ENCODE measurements at places on chromosomes 11 and 22.

- no peak for DNase-seq
Observed at GRCh38 chr11:17395978-17396377, 7.5 kb upstream of the KCNJ11 start.

DNA sequence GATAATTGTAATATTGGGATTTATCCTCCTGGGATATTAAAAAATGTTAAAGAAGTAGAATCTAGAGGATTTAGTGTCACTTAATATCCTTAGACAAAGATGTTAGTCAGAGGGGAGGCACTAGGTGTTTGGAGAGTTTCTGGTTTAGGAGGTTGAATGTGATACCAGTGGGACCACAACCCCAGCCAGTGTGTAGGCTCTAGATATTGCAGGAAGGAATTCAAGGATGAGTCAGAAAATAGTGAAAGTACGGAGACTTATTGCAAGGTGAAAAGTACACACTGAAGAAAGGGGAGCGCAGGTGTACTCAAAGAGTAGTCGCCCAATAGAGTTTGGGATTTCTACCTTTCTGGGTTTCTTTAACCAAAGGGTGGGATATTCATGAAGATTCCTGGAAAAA is 5.7 kb upstream of the TMEM41B start:
- DNase-seq = no peak

GRCh38 chr22:29625090-29625825 is 21.8 kb downstream of the NF2 start:
- DNase-seq = no peak

DNA sequence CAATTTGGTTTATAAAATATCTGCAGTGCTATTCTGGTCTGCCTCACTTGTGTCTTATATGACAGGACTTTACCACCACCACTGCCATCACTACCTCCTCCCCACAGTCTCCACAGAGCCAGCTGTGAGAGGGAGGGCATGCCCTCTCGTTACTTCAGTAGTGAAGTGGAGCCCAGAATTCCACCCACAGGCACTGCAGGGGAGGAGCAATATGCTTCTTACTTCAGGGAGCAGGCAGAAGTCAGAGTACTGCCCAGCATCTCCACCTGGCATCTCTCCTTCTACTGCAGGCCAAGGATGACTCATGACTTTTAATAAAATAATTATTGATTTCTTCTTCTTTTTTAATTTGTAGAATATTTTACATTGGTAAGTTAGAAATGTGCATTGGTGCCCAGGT is 255.5 kb downstream of the DYNC2H1 start:
- no peak for DNase-seq

DNA sequence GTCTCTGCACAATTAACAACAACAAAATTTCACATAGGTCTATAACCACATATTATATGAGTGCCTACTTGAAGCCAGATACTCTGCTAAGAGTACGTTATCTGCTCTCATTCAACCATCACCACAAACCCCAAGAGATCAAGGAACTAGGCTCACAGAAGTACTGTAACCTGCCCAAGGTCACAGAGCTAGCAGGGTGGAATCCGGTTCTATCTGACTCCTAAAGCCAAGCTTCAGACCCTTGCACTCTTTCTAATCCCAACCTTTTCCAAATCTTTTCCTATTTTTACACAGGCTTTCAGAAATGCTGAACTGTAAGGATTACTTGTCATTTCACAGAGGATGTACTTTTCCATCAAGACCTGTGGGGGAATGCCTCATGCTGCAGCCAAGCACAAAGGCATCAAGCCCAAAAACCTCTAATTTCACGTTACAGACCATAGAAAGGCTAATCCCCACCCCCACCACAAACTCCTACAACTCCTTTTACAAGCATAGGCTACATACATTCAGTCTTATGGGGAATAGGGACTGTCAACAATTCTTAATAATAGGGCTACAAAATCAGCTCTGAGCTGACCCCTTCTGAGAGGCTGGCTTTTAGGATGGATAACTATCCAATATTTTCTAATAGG is 927 bp downstream of the PRCP start:
- DNase-seq = no peak

- no peak for DNase-seq
Observed at GRCh38 chr11:79059141-79059540, 381.7 kb downstream of the TENM4 start.

GRCh38 chr11:47506795-47507562 is 46.0 kb downstream of the CELF1 start:
- DNase-seq = no peak

DNA sequence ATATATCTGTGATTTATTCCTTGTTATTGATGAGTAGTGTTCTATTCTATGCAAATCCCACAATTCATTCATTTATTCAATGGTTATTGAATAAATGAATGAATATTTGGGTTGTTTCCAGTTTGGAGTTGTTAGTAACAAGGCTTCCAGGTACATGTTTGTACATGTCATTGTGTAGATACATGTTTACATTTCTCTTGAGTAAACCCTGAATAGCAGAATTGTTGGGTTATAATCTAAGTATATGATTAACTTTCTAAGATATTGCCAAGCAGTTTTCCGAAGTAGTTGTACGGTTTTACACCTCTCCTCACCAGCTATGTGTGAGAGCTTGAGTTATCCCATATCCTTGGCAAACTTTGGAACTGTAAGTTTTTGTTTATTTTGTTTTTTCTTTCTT is 18.5 kb upstream of the OR8G1 start:
- DNase-seq = no peak

- no peak for DNase-seq
Observed at GRCh38 chr11:94583866-94584500, 16.8 kb downstream of the PIWIL4 start.

DNA sequence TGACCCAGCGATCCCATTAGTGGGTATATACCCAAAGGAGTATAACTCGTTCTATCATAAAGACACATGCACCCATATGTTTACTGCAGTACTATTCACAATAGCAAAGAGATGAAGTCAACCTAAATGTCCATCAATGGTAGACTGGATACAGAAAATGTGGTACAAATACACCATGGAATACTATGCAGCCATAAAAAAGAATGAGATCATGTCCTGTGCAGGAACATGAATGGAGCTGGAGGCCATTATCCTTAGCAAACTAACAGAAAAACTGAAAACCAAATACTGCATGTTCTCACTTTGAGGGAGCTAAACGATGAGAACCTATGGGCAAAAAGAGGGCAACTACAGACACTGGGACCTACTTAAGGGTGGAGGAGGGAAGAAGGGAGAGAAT is 146.8 kb downstream of the SBF2 start:
- no peak for DNase-seq

GRCh38 chr22:26756675-26757293 is 99.4 kb downstream of the MIAT start:
- peak; percentile 49 for DNase-seq

- no peak for DNase-seq
Observed at GRCh38 chr11:120486138-120486537, 25.4 kb upstream of the GRIK4 start.

DNA sequence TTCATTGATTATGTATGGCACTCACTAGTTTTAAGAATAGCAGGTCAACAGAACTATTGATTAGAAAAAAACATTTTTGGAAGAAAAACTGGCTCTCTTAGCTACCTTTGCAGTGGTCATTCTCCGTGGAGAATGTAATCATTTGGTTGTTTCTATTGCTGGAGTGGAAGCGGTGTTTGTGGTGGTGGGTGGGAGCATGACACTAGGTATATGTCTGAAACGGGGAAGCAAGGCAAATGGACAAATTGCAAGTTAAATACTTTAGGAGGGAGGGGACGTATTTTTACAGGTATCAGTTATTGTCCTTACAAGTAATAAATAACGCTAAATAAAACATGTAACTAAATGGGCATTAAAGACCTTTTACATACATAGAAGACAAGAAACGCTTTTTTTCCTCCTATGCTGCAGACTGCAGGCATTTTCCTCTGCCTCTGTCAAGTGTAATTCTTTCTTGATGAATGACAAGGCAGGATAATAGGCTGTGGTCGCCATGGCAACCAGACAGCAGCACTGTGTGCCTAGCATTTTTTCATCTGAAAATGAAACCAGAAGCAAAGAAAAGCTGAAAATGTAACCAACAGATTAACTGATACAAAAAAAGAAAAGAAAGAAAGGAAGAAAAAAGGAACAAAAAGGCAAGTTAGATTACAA is 46.2 kb downstream of the BLID start:
- DNase-seq = no peak

GRCh38 chr11:3049430-3050243 is 7.6 kb downstream of the CARS1 start:
- DNase-seq = peak; percentile 34

DNA sequence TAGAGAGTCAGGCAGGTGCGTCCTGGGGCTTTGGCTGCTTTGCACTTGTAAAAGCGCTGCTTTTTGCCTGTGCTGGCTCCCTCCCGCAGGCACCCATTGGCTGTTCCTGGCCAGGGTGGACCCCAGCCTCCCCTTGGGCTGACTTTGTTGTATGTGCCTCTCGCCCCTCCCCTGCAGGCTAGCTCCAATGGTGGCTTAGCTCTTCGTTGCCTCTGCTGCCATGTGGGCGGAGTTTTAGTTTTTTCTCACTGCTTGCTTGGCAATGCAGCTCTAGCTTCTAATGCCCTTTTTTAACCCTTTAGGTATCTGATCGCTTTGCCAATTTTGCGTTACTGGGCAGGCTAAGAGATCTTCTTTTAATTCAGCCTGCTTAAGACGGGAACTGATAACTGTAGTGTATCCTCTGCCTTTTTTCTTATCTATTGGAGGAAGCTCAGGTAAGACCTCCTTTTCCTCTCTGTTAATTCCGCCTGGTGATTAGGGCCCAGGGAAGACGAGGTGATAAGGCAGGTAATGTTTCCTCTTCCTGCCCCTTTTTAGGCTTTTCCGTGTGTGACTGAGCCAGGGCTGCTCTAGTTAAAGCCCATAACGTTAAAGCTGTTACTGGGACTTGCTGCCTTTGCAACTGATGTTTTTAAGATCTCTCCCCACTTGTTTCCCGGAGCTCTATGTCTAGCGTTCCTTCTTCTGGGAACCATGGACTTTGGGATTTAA is 11.7 kb upstream of the GLYATL1 start:
- no peak for DNase-seq

- DNase-seq = no peak
Observed at GRCh38 chr22:17097701-17098100, 12.9 kb downstream of the IL17RA start.

DNA sequence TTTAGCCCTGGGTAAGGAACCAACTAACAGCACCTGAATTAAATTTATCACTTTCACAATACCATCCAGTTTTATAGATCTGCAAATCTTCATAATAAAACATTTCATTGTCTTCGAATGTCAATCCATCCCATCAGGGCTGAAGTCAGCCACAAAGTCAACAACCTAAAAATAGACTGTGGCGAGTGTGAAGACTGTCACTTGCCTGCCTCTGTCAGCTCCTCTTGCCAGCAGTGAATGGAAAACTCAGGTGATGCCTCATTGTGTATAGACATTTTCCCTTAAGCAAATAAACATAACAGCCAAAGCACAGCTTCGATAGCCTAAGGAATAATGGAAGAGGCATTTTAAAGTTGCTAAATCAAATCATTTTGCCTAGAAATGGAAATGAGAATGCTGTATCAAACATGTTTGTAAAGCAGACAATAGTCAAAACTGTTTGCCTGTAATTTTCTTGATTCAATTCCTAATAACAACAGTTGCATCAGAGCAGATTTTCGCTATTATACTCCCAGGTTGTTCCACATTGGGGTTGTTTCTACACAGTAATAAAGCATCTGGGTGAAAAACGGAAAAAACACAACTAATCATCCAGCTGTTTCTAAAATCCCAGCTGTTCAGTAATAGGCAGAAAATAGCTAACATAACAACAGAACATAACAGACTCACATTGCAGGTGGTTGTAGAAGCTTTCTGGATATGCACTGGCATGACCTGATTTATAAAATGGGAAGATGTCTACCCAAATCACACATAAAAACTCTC is 15.7 kb downstream of the KCNA4 start:
- DNase-seq = no peak

DNA sequence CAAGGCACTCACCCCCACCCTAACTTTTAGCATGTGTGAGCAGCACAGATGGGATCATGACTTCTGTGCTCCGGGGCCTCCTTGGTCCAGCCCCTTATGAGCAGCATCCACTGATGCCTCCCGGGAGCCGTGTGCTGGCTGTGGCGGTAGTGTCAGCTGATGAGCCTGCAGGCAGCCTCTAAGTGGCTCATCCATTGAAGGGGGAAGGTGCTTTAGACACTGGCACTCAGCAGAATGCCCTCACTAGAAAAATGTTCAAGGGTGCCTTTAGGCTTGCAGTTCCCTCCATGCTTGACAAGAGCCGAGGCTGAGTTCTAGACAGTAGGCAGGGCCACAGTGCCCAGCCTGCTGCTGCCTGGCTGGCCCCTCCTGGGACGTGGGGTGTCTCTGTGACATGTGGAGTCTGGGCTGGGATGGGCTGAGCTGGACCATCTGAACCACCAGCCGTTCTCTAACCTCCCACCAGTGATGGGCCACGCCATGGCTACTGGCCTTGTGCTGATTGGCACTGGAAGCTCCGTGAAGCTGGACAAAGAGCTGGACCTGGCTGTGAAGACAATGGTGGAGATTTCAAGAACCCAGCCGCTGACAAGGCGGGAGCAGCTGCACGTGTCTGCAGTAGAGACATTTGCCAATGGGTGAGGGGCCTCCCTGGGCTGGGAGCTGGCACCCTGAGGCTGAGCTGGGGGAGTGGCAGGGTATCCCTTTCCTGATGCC is 5.8 kb downstream of the TTC38 start:
- DNase-seq = no peak

GRCh38 chr11:73659961-73660360 is 13.6 kb downstream of the PLEKHB1 start:
- DNase-seq = no peak

DNA sequence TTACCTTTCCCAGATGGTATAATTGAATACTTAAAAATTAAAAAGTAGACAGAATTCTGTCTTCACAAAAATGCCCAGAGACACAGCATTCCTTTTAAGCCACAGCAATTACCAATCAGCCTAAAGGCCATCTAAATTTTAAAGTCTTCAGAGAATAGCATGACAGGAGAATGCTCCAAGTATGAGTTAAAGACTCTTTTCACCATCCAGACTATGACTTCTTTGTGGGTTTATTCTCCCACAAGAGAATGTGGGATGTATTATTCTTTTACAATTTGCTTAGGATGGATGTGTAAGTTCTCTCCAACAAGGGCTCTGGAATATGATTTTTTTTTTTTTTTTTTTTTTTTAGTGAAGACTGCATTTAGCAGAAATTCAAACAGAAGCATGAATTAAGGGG is 249.9 kb downstream of the TTC28 start:
- no peak for DNase-seq

GRCh38 chr22:26903030-26903856 is 245.9 kb downstream of the MIAT start:
- DNase-seq = peak; percentile 8

GRCh38 chr11:67260406-67260805 is 5.9 kb upstream of the GRK2 start:
- no peak for DNase-seq

- DNase-seq = no peak
Observed at GRCh38 chr11:28366549-28367346, 258.6 kb downstream of the METTL15 start.

GRCh38 chr11:65506772-65507505 is 8.1 kb downstream of the MALAT1 start:
- no peak for DNase-seq

DNA sequence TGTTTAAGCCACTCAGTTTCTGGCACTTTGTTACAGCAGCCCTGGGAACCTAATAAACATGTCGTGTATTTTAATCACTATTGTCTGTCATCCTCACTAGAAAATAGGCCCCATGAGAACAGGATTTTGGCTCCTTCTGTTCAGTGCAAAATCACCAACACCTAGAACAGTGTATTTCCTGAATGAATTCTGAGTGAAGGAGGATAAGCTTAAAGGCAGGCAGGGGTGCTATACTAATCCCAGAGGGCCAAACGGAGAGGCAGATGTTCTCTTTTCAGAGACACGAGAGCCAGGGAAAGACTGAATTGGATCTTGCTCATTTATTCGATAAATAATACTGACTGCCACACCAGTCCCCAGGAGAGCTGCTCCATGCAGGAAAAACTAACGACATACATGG is 10.4 kb downstream of the SMCO4 start:
- DNase-seq = no peak
